Left cardiac atrium (tissue), 4 donors: ENCODE measurements at places on chromosomes 12 and 14.

DNA sequence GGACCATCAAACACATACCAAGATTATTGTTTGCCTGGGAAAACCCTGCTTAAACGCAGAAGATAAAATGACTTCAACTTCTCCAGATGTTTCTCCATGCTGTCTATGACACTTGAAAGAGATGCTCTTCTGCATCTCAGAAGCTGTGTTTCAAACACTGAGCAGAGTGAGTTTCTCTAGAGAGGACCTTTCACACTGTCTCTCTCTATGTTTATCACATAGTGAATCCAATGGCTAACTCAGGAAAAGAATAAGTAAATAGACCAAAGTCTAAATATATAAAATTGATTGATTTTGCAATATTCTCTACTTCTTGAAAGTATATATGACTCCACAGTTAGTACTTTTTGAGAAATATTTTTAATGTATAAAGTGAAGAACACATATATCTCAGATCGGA is 325.6 kb upstream of the USP15 start:
- DNase-seq: no peak

GRCh38 chr12:64669270-64669842 is 59.1 kb downstream of the RASSF3 start:
- peak; percentile 55 for DNase-seq

DNA sequence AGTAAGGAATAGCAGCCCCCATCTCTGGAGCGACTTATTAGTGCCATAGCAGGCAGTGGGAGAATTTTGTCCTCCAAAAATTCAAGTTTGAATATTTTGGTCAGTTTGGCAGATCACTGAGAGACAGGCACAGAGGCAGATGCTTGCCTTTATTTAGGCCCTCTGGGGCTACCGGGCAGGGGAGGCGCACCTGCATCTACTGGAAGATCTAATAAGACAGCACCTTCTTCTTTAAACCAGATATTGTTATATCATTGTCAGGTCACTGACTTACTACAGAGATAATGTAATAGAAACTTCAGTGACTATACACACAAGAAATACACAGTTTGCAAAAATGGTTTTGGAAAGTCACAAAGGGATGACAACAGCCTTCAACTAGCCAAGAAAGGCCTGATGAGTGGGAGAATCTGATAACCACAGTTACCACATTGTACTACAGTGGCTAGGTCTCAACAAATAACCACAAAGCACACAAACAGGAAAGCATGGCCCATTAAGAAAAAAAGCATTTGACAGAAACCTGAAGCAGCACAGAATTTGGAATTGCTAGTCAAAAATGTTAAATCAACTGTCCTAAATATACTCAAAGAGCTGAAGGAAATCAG is 56.8 kb downstream of the CDK17 start:
- no peak for DNase-seq

- DNase-seq: no peak
These were observed 57.1 kb downstream of the ZDHHC17 start for GRCh38 chr12:76820888-76821482.

GRCh38 chr14:95685978-95686922 is at the start of gene TCL1B:
TCL1B (plus strand) TSS chr14:95686426; CDS start chr14:95686468, 42 bp downstream.
- no peak for DNase-seq

- DNase-seq: no peak
These were observed 35.9 kb downstream of the ACADS start for GRCh38 chr12:120761519-120761934.

- DNase-seq: no peak
These were observed 18.1 kb downstream of the KRT85 start for GRCh38 chr12:52349196-52349595.

DNA sequence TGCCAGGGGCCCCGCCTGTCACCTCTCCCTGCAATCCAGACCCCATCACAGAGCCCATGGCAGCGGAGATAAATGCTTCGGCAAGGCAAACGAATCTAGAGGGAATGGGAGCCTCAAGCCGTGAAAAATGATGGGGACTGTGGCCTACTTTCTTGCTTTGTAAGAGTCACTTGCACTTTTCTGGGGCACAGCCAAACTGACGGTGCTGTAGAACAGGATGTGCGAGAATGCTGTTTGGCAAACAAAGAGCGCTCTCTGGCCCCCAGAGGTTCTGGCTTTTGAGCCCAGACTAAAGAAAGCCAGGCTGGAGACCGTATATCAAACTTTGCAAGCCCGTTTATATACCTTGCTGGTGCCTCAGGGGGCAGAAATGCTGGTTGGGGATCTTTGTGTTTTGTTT is 108.7 kb downstream of the CACNA1C start:
- DNase-seq: peak; percentile 82

GRCh38 chr14:79627058-79627457 is 584.2 kb downstream of the DIO2 start:
- no peak for DNase-seq

- DNase-seq: no peak
These were observed 52.9 kb upstream of the CCND2 start for GRCh38 chr12:4220536-4221257.

DNA sequence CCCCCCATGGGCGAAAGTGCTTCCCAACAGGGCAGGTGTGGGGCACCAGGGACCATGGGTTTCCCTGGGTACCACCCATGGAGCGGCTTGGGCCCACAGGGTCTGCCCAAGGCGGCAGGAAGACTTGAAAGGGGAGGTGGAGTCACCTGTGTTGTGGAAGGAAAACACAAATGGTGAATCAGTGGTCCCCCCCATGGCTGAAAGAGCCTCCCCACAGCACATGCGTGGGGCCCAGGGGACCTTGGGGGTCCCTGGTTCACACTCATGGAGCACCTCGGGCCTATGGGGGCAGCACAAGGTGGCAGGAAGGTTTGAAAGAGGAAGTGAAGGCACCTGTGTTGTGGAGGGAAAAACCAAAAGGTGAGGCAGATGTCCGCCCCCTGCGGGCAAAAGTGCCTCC is 581.9 kb downstream of the ALG10 start:
- DNase-seq: no peak

DNA sequence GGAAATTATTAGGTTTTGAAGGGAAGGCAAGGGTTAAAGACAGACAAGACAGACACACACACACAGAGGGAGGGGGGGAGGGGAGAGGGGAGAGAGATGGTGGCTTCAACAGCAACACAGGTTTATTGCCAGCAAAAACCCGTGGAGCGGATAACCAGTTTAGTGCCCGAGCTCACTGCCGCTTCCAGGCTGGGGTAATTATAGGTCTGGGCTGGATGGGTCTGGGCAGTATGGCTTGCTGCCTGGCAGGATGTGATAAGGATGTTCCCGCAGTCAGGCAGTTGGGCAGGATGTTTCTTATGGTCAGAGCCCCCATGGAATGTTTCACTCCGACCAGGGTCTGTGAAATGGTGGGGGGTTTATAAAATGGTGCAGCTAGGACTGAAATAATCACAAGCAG is 4.4 kb upstream of the TDRD9 start:
- DNase-seq: peak; percentile 47

GRCh38 chr12:131775392-131776236 is 52.6 kb upstream of the MMP17 start:
- DNase-seq: no peak

DNA sequence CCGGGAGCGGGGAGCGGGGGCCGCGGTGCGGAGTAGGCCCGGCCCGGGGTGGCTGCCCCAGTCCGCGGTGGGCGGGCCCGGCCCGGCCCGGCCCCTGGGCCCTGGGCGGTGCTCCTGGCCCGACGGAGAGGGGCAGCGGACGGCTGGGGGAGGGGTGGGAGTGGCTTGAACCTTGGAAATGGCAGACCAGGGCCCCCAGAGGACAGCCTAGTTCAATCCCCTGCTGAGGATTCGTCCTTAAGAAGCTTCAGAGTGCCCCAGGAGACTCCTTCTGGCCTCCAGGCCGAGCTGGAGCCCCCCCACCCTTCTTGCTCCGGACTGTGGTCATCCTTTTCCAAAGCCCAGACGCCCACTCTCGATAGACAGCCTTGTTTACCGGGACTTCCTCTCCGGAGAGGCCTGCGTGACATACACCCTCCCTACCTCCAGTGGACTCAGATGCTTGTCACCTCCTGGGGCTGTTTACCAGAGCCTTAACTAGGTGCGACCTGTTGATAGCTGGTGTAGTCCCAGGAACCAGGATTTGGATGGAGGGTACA is 458 bp downstream of the KHNYN start:
- DNase-seq: peak; percentile 89

DNA sequence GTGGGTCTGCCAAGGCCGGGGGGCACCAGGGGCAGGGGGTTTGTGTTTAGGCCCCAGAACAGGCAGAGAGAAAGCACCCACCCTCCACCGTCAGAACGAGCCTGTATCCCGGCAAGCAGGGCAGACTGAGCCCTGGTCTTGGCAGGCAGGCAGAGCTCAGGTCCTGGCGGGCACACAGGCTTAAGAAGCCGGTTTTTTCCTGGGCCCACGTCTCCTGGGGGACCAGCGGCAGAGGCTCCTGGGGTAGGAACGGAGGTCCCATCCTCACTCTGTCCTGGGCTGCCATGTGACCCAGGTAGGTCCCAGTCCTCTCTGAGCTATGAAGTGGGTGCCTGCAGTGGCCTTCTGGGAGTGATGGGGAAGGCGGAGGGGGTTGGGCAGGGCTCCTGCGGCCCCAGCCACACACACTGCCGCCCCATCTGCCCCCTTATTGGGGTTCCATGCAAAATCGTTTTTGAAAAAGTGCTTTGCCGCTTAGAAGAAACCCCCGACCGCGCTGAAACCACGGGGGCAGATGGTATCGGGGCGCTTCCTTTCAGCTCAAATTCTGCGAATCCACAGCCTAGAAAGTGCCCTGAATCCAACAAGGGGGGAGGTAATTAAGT is 24.2 kb downstream of the SH2B3 start:
- DNase-seq: no peak

DNA sequence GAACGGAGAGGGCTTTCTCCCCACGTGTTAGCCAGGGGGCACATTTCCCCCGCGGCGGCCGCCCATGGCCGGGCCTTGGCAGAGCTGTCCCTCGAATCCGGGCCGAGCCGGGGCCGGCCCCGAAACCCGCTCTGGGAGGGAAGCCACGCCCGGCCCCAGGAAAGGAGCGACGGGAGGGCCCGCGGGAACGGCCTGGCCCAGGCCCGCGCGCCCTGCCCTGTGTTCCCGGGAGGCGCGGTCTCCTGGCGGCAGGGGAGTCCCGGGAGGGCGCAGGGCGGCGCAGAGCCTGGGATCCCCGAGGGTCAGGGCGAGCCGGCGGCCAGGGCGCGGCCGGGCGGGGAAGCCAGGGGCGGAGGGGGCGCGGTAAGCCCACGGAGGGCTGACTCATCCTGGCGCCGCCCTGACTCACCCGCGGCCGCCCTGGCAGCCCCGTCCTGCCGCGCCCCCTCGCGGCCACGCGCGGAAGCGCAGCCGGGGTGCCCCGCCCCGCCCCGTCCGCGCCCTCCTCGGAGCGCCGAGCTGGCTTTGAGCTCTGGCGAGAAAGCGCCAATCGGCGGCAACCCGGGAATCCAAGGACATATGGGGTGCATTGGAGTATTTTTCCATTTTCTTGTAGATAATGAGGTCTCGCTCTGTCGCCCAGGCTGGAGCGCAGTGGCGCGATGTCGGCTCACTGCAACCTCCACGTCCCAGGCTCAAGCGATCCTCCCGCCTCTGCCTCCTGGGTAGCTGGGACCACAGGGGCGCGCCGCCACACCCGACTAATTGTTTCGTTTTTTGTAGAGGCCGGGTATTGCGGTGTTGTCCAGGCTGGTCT is 31.8 kb upstream of the PLEKHG6 start:
- DNase-seq: peak; percentile 92

DNA sequence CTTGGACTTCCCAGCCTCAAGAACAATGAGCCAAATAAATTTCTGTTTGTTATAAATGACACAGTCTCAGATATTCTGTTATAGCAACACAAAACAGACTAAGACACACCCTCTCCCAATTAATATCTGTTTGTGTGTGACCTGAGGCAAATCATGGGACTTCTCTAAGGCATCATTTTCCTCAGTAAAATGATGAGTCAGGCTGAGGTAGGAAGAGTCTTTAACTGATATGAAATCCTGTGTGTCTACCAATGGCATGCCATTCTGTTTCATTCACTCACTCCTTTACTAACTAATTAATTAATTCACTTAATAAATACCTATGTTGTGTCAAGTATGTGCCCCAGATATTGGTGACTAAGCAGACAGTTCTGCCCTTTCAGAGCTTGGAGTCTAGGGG is 258.4 kb upstream of the CRY1 start:
- DNase-seq: no peak
